ENCODE measurements at places on chromosomes 7 and 10.

GRCh38 chr7:111588065-111588433 lies 25.8 kb upstream of the IMMP2L start:
- DNase-seq: no peak

- DNase-seq: no peak
Measured at GRCh38 chr10:4427532-4427931, 398.5 kb upstream of the AKR1E2 start.

DNA sequence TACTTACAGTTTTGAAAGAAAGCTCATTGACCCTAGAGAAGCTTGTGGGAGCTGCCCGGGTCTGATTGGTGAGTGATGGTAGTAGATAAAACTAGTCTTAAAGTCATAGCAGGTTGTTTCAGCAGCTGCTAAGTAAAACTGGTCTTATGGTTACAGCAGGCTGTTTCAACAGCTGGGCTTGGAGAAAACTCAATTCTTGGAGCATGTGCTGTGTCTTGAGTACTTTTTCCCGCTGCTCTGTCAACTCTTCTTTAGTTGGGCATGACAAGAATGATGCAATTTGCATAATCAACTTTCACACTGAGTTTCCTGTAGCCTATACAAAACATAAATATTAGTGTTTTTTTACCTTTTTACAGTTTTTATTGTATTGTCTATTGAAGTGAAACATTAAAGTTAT lies 707.9 kb downstream of the AUTS2 start:
- DNase-seq: no peak

GRCh38 chr7:74284781-74285259 lies 4.4 kb upstream of the CLIP2 start:
- no peak for DNase-seq

Measured in right hindlimb (tissue), 1 donor.